ENCODE measurements at places on chromosomes 7 and 10.
A peak's percentile ranks its signal among the peaks of the same experiment; 100 is the strongest.

- DNase-seq: no peak
These were observed 317.2 kb downstream of the BBS9 start for GRCh38 chr7:33446551-33446950.

GRCh38 chr10:23157239-23157681 is 34.9 kb upstream of the PTF1A start:
- no peak for DNase-seq

- no peak for DNase-seq
These were observed 176.1 kb downstream of the DIP2C start for GRCh38 chr10:513393-513792.

DNA sequence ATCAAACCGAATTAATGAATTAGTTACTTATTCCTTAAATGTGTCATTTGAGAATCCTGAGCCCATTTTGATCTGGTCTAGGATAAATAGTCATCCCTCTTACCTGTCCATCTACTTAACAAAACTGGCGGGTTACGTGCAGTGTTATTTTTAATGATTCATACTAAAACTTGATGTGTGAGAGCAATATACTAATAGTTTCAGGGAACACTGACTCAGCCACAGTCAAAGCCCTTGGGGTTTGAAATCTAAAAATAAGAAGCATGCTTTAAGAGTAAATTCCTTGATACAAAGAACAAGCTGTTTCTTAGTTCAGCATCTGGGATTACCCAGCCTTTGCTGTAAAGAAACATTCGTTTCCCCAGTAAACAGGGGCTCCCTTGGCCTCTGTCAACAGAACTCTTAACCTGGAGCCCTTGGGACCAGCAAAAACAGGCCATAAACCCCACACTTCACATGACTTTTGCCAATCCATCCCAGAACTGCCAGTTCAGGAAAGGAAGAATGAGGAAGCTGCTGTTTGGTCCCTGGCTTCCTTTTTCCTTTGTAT is 370.6 kb upstream of the IGFBP3 start:
- peak; percentile 65 for DNase-seq

DNA sequence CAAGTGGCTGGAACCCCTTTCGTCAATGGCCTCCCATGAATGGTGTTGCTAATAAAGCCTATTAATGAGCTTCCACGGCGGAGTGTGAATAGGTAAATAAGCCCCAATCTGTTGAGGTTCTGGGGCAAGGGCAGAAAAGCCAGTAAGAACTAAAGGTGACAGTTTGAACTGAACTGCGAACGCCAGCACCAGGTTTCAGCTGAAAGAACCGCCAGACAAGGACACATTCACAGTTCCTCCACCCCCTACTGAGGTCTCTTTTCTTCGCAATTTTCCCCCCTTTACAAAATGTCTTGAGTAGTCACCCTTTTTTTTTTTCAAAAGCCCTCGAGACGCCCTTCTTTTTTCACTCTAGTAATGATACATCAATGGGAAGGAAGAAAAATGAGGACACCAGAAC is 2.4 kb upstream of the FGFR2 start:
- no peak for DNase-seq

GRCh38 chr7:53697913-53698312 is 662.5 kb downstream of the POM121L12 start:
- no peak for DNase-seq

DNA sequence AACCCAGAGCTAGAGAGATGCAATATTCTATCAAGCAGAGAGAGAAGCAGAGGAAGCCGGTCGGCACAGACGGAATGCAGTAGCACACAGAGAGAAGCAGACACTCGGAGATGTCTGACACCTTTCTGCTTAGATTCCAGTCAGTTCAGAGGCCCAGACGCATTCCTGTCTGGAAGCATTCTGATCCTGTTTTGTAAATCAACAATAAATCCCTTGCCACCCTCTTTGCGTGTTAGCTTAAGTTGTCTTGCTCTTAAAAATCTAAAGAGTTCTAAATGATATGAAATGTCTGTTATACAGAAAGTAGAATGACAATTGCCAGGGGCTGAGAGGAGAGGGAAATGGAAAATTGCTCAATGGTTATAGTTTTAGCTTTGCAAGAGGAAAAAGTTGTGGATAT is 27.4 kb upstream of the ATRNL1 start:
- DNase-seq: no peak
